Activated CD4-positive, CD25-positive, alpha-beta regulatory T cell (primary cell): ENCODE measurements at places on chromosomes 11 and 22.

DNA sequence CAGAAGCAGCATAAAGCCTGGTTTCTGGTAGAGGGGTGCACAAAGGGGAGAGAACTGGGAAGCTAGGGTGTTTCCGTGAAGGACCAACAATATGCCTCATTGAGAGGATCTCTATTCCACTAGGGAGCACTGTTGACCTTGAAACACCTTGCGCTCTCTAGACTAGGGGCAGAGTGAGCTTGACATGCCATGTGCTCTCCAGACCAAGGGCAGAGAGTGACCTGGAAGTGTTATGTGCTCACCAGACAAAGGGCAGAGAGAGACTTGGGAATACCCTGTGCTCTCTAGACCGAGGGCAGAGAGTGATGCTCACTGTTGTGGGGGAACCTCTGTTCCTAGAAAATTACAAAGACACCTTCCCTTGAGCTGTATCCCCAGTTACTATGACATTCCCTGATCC, 15.2 kb upstream of the EI24 start:
- no peak for DNase-seq

- DNase-seq = no peak
Observed at GRCh38 chr11:95515371-95515770, 274.2 kb downstream of the FAM76B start.

DNA sequence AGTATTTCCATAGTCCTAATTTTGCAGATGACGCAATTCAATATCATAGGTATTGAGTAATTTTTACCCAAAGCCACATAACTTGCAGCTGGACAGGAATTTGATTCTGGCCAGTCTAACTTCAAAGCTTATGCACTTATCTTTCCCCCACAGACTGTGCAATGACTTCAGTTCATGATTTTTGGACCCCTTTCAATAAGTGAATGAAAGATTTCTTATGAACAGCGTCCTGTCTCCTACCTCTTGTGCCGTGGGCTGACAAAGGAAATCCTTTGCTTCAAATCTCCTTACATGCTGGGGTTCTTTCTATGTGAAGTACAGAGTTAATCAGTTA, 217.7 kb upstream of the KIRREL3 start:
- no peak for DNase-seq

DNA sequence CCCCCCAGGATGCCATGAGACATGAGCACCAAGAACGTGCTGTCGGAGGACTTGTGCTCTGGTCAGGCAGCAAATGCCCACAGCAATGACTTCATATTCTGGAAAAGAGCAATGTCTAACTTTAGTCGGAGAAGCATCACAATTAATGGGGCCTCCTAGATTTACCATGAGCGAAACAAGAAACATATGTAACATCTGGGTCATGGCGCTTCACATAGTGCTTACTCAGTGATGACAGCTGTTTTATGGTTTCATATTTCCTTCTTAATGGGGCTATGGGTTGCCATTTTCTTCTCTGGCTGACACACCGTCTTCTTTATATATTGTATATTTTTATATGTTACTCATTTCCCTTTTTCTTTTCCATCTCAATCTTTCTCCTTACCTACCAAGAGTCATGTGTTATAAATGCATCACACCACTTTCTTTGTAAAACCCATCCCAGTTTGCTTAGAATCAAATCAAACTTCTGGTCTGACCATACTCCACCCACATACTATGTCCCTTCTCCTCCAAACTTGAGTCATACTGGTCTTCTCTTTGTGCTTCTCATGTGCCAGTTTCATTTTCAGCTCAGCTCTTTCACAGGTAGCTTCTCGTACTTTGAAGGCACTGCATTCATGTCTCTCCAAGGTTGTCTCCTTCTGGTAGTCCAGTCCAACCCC, 9.4 kb upstream of the CASP12 start:
- DNase-seq = no peak

DNA sequence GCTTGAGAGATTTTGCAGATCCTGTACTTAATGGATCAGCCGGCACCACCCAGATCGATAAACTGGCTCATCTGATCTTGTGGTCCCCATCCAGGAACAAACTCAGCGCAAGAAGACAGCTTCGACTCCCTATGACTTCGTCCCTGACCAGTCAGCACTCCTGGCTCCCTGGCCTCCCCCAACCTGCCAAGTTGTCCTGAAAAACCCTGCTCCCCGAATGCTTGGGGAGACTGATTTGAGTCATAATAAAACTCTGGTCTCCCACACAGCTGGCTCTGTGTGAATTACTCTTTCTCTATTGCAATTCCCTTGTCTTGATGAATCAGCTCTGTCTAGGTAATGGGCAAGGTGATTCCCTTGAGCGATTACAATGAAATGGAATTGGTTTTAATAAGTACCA, 29.5 kb downstream of the OR2AG2 start:
- DNase-seq = no peak

DNA sequence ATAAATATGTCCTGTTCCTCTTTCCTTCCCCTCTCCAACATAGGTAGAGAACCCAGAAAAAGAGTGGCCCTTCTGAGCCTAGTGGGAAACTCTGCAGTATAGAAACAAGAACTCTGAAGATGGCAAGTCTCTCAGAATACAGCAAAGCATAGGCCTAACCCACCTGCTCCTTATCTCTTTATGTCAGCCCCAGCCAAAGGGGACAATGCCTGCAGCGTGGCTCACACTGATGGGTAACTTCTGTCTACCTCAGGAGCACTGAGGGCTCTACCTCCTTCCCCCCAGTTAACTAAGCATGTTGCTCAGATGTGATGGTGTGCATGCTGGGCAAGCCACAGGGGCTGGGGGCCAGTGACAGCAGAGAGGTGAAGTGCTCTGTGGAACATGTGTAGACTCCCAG, 4.9 kb upstream of the NRIP3 start:
- DNase-seq = no peak

GRCh38 chr11:36702330-36703054, 104.5 kb upstream of the RAG2 start:
- DNase-seq = no peak

GRCh38 chr22:28187612-28188011, 268.6 kb upstream of the PITPNB start:
- DNase-seq = no peak

- no peak for DNase-seq
Observed at GRCh38 chr11:83773950-83774880, 488.0 kb upstream of the CCDC90B start.

GRCh38 chr11:18696638-18697225, 1.8 kb upstream of the TMEM86A start:
- no peak for DNase-seq

DNA sequence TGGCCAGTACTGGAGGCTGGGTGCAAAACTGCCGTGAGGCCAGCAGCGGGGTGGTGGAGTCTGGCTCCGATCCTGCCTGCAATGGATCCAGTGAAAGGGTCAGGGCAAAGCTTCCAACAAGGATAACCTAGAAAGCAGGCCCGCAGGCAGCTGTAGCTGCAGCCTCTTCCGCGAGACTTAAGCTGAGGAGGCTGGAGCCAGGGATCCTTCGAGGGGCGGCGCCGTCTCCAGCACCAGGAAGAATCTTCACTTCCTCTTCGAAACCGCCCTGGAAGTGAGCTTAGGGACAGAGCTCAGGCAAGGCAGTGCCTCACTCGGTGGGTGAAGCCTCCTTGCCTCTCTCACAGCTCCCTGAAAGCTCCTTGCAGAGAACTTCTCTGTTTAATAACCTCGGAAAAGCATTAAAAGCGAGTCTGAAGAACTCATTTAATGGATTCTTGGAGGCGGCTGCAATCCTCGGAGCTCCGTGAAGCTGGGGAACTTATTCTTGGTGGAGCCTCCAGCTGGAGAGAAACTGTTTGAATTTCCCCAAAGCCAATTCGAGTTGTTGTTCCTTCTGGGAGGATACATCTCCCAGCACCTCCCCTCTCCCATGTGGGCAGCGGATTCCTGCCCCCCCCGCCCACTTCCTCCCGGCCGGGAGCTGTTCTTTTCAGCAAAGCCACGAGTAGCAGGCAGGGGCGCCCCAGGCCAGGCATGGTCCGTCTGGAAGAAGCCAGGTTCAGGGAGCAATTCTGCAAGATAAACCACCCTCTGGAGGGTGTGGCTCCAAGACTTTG, 169.9 kb downstream of the CTTN start:
- no peak for DNase-seq

DNA sequence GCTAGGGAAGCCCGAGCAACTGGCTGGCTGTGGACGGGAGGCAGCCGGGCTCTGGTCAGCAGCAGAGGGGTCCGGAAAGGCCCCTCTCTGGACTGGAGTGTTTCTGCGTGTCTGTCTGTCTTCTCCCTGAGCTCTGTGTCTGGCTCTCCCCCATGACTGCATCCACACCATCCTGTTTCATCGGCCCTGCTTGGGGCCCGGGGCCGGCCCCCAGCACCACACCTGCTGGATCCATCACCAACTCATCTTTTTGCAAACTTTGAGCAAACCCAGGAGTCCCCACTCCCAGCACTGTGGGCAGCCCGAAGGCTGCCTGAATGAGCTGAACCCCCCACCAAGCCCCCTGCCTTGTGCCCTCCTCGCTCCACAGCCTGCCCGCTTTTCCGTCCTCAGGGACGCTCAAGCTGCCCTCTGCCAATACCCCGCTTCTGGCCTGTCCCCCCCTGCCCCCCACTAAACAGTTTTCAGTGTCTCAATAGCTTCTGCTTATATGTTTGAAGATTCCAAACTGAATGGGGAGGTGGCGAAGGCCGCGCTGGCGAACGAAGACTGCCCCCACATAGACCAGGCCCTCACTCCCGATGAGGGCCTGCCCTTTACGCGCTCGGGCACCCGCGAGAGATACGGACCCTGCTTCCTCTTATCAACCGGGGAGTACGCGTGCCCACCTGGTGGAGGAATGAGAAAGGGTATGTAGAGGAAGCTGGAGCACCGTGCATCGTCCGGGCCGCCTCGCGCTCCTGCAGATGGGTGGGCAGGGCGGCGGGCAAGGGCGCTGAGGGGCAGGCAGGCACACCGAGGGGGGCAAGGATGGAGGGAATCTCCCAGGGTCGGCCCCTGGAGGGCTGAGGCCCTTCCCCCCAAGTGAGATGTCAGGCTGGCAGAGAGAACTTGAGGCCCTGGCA, 44.6 kb downstream of the KCNC1 start:
- no peak for DNase-seq

DNA sequence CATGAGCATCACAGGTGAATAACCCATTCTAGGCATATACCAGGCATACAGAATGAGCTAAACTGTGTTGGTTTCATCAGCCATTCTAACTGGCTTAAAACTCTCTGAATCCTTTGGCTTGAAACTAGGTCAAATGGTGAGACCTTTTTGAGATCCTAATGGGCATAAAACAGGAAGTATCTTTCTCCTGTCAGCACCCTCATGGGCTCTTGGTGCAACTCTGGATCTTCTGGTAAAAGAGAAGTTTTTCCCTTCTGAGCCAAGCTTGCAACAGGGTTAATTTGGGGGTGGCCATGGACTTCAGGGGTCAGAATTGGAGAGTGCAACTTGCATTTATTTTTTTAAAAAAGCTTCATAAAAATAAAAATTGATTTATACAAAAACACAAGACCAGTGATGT, 67.9 kb upstream of the GRAMD1B start:
- no peak for DNase-seq

- DNase-seq = no peak
Observed at GRCh38 chr22:48577014-48577690, 1250.5 kb downstream of the BRD1 start.

- no peak for DNase-seq
Observed at GRCh38 chr11:13841393-13841792, 121.1 kb upstream of the SPON1 start.

DNA sequence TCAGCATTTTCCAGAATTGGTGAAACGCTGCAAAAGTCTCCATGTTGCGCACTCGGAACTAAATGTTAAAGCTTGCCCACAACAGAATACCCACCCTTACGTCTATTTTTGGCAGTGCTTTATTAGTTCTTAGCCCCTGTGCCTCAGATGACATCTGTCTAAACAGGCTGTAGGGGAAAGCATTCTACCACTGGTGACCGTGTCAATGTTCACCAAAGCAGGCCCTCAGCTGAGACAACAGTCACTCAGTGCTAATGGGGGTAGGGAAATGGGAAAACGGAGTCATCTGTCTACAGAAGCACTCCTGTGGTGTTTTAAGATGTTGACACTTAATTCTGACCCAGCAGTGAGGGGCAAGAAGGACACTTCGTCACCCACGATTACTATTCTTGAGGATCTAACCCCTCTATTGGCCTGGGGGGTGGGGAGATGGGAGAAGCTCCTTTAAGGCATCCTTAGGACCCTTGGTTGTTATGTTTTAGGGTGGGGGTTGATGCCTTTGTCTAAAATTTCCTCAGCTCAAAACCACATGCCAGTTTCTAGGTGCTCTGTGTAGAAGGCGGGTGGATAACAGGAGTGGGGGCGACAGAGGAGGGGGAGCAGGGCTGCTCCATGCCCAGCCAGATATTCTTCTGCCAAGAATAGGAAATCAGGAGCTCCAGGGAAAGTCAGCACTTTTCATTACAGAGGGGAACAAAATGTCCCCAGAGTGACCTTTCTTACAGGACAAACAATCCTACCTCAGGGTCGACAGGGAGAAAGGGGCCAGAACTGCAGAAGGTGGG, 15.6 kb upstream of the MFRP start:
- DNase-seq = no peak

DNA sequence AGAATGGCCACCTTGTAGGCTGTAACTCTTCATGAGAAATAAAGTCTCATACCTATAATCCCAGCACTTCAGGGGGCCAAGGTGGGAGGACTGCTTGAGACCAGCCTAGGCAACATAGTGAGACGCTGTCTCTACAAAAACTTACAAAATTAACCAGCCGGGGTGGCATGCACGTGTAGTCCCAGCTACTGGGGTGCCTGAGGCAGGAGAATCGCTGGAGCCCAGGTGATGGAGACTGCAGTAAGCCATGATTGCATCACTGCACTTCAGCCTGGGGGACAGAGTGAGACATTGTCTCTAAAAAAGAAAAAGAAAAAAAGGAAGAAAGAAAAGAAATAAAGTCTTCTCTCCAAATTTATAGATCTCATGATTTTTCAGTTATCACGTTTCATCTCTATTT, 4.2 kb upstream of the SLCO2B1 start:
- no peak for DNase-seq

DNA sequence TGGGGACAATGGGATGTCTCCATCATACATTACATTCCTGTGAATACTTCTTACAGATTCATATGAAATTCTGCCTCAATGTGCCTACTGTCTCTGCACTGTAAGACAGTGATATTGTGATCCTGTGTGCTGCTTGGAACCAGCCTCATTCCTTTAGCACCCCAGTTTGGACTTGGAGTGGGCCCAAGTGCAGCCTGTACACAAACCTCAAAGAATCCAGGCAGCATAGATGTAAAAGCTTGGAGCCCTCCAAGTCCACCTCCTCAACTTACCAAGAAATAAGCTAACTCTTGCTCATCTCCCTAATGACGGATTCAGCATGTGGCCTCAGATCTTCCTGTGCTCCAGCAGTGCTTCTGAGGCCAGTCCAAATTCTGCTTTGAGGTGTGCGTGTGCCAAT, 24.4 kb downstream of the GRAP2 start:
- no peak for DNase-seq

DNA sequence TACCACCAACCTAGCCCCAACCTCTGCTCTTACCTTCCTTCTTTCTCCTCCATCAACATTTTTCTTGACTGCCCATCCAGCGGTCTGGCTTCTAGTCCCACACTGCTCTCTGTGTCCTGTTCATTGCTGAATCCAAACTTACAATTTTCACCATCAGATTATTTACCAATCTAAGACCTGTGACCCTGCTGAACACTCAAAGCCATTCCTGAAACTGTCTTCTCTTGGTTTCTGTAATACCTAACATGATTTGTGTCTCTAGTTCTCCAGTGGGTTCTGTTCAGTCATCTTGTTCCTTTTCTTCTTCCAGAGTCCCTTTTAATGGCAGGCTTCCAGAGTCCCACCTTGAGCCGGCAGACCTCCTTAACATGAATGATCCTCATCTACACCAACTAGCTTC, 24.1 kb downstream of the RRAS2 start:
- no peak for DNase-seq
